ENCODE measurements at places on chromosomes 5 and 9.

DNA sequence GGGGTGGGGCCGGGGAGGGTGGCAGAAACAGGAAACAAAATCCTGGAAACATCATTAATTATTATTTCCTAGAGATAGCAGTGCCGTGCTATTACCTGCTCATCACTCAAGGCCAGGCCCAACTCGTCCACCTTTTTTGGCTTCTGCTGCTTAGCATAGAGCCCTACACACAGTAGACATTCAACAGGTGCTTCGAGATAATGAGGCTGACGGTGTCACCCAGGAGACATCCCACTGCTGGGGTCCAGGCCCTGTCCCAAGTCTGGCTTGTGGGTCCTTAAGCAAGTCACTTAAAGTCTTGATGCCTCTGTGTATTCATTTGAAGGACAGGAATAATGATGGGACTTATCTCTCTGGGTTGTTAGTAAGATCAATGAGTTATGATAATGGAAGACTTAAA lies 506.6 kb downstream of the BNC2 start:
- DNase-seq: no peak

GRCh38 chr5:172568308-172568910 lies 72.7 kb upstream of the NEURL1B start:
- DNase-seq: no peak

DNA sequence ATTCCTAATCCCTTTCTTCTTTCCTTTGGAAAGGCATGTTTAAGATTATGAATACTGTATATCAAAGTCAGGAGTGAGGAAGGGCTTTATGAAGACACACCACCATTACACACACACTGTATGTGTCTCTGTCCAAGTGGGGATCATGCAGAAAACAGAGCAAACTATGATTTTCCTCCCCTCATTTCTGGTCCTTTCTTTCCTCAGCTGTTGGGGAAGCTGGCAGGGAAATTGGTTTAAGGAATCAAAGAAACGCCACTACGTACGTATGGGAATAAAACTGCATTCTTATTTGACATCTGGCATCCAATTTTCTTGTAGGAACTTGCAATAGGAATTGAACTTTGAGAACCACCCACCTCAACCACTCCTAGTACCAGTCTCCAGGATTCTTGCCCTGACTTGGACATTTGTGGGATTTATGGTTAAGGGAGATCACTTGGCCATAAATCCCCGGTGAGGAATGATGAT lies 125.8 kb downstream of the PDE4D start:
- DNase-seq: no peak

- DNase-seq: no peak
Measured at GRCh38 chr5:177392765-177393164, 7.7 kb downstream of the PFN3 start.

GRCh38 chr9:19492775-19493173 lies 84.0 kb downstream of the ACER2 start:
- DNase-seq: no peak

DNA sequence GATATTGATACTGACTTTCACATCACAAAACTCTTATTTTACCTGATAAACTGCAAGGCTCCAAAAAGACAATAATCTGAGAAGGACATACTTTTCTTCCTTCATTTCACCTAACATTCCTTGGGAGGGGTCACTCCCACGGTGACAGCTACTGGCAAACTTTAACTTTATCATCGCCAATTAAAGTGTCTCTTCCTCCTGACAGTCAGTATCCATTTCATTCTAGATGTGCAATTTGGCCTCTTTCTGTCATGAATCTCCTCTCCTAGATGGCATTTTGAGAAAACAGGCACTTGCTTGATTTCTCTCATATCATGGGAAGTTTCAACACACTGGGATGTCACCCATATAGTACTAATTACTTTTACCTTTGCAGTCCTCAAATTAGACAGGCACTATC lies 413.5 kb upstream of the CCNG1 start:
- DNase-seq: no peak

DNA sequence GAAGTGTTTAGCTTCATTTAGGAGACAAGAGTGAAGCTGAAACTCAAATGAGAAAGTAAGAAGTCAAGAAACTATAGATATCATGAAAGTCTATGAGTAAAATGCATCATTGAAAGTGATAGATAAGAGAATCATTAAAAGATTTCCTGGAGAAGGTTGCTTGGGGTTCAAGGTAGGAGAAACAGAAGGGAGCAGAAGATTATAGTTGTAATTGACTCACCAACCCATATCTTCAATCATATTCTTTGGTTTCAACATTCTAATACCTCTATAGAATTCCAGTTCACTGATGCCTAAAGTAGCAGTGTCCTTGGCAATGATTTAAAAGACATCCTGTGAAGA lies 365.7 kb upstream of the RIOK2 start:
- no peak for DNase-seq

DNA sequence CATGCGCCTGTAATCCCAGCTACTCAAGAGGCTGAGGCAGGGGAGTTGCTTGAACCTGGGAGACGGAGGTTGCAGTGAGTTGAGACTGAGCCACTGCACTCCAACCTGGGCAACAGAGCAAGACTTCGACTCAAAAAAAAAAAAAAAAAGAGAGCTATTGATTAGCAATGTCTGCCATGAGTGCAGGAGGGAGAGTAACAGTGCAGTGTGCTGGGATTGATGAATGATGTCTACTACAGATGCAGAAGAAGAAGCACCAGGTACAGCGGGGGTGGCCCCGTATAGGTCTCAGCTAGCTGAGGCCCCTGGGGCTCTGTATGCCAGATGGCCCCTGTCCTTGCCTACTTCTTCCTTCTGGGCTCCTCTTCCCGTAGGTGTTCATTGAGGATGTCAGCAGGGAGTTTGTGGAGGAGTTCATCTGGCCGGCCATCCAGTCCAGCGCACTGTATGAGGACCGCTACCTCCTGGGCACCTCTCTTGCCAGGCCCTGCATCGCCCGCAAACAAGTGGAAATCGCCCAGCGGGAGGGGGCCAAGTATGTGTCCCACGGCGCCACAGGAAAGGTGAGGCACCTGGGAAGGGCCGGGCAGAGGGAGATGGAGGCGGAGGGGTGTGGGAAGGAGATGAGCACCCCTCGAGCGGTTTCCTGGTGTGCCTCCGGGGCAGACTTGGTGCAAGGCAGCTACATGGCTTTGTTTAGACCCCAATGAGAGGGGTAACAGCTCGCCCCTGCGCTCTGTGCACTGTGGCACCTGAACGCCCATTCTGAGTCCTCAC lies 13.5 kb downstream of the ASS1 start:
- DNase-seq: no peak

- no peak for DNase-seq
Measured at GRCh38 chr5:173832386-173832785, 55.8 kb upstream of the CPEB4 start.

DNA sequence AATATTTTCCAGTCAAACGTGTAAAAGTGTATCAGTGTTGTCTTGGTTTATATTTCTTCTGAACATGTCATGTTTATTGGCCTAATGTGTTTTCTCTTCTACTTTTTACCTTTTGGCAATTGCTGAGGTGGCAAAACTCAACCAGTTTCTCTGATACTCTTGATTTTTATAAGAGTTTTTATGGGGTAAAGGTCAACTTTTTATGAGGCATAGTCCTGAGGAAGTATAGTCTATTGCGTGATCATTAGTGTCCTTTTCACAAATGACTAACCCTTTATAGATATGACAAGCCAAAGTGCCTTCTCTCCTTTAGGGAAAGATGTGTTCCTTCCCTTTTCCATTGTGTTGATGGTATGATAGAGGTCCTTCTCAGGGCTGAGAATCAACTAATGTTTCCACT lies 32.9 kb downstream of the OCLN start:
- no peak for DNase-seq

GRCh38 chr5:34996261-34996660 lies 51.5 kb downstream of the AGXT2 start:
- no peak for DNase-seq

- no peak for DNase-seq
Measured at GRCh38 chr9:1879501-1879900, 135.6 kb upstream of the SMARCA2 start.

DNA sequence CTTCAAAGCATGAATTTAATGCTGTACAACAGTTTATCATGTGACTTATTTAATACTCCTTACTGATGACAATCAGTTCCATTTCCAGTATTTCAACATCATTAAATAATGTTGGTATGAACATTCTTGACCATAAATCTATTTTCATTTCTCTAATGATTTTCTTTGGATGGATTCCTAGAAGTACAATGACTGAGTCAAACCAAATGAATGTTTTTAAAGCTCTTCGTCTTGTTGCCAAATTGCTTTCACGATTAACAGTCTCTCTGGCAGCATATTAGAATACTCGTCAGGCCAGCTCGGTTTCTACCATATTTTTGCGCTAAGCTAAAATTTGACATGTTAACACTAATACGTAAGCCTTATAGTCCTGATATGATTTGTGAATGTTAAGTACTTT lies 197.0 kb downstream of the TRPM3 start:
- DNase-seq: no peak

DNA sequence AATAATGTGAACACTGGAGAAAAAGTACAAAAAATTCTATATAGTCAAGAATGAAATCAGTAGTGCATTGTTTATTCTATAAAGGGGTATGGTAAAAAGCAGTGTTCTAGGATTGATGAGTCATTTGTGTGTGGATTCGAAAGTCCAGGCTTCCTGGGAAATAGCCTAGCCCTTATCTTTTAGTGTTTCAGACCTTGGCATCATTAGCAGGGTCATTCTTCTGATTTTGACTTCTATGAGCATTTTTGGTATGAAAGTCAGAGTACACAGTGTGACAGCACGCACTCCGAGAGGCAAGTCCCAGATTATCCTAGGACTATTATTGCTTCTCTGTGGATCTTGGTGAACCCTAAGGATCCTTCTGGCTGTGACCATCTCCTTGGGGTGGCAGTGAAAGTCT lies 16.9 kb downstream of the PCSK5 start:
- DNase-seq: no peak

GRCh38 chr9:99712214-99712613 lies 109.5 kb upstream of the NR4A3 start:
- DNase-seq: no peak

GRCh38 chr5:118946138-118946800 lies 42.1 kb downstream of the DTWD2 start:
- DNase-seq: no peak

DNA sequence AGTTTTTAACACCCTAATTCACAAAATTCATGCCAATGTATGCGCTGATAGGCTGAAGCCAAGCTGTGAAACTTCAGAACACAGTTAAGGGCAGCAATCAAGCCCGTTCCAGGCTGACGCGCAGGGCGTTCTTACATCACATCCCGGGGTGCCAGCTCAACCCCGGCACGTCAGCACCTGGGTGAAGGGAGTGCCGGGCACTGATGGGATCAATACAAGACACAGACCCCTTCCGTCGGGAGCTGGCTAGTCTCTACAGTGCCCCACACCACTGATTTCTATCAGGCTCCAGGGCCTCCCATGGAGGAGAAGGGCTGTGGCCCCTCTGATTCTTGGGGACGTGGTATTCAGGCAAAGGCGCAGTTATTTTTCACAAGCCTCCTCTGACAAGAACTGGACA lies 12.0 kb downstream of the BARHL1 start:
- DNase-seq: no peak

DNA sequence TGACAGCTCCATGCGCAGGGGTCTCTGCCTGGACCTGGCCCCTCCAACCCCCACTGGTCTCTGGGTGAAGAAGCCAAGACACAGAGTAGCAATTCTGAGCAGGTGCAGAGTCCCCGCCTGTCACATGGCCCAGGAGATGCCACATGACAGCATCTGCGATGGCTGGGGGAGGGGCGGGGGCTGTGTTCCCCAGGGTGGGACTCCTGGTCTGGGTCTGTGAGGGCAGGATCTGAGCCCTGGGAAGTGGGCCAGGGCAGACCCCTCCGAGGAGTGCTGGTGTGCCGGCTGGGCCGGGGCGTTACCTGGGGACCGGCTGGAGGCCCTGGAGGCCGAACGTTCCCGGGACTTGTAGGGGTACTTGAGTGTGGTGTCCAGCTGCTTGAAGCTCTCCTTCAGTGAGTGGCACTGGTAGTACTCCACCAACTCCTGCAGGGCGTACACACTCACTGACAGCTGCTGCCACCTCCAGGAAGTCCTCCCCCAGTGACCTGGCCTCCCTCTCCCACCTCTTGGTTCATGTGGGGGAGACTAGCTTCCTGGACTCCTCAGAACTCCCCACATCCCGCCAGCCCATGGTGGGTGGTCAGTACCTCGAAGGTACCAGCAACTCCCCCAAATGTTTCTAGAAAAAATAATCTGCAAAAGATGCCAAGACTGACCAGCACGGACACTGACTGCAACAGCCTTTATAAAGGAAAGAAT lies 32.1 kb upstream of the SARDH start:
- no peak for DNase-seq

DNA sequence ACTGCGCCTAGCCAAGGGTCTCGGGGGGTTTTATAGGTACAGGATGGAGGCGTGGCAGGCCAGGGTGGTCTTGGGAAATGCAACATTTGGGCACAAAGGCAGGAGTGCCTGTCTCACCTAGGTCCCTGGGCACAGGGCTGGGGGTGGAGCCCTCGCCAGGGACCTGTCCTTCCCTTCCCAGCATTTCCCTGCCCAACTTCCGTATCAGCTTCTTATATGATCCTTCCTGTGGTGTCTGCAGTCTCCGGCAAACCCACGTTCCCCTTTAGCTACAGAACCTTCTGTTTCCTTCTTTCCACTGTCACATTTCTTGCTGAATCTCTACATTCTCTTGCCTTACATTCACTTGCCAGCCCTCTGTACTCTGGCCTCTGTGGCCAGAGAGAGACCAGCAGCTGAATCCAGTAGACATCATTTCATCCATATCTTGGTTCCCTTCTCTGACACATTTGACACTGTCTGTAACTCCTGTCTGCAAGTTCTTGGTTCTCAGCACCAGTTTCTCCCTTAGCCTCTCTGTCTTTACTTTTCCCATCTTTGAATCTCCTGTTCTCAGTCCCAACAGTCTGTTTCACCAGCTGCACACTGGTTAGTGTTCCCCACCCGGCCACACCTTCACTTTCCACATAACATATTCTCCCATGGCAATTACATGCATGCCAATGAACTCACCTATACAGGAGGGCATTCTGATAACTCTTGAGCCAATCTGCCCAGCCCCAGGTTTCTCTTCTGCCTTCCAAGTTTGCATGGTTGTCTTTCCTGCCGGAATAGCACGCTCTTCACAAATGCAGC lies 134.7 kb upstream of the ZNF608 start:
- DNase-seq: no peak

Data from Calu3 (cell line).